ENCODE measurements at places on chromosomes 11 and 22. TPM values are rescaled to one million over a fixed set of nuclear protein-coding genes. Genes with fewer than 3 reads are reported as not detected.

Gene GRIK4
- 0.04 TPM for total RNA-seq

Gene ABTB2
- 44.8 TPM for total RNA-seq

Gene HEPACAM
- total RNA-seq: not detected

Gene ZNF280B
- total RNA-seq: 1.9 TPM

Gene COPB1
- 118 TPM for total RNA-seq

Gene ANAPC15
- total RNA-seq: 79.5 TPM

Gene PRR14L
- total RNA-seq: 6.7 TPM

Gene DERL3
- total RNA-seq: 0.81 TPM

Gene SEPTIN3
- 1.2 TPM for total RNA-seq

Gene SCARF2
- total RNA-seq: 0.73 TPM
